Activated CD4-positive, alpha-beta T cell treated with anti-CD3 and anti-CD28 coated beads, Interleukin-2, Interleukin-4, amounts not matched to agents 100 ng/mL and 50 ng/mL, durations not matched to agents 16 hours and 8 hours (primary cell): ENCODE measurements at places on chromosomes 1 and 21.

GRCh38 chr1:50976890-50977574 lies 7.0 kb downstream of the CDKN2C start:
- DNase-seq = no peak

DNA sequence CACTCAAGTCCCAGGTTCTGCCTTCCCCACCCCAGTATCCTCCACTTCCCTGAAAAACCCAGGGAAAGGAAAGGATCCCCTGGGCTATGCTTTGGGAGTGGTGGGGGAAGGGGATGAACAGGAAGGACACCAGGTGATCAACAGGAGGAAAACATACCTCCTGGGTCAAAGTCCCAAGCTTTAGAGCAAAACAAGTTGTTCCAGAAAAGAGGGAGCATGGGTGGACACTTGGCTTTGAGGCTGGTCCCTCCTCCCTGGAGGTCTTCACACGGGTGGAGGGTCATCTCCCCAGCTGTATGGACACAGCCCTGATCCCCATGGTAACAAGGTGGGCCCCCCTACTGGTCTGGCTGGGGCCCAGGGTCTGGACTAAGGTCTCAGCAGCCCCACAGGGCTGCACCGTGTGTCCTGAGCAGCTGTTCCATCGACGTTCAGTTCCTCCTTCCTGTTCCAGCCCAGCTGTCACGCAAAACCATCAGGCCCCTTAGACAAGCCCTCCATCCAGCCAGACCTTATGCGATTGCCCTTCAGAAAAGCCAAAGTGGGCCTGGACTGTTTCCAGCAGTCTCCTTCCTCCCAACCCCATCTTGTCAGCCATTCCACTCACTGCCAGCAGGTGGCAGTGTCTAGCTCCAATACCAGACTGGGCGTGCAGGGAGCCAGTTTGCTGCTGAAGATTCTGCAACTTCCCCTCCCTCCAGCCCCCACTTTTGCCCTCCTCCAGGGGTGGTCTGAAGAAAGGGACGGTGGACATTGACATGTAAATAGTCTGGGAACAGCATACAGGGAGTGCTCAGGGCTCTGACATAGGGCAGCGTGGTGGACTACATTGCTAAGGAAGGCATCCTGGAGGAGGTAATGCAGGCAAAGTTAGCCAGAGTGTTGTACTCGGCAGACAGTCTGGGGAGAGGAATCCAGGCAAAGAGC lies 2.9 kb upstream of the PDZK1IP1 start:
- DNase-seq = peak; percentile 77

- DNase-seq = no peak
Observed at GRCh38 chr1:88661951-88662699, 21.9 kb upstream of the PKN2 start.

DNA sequence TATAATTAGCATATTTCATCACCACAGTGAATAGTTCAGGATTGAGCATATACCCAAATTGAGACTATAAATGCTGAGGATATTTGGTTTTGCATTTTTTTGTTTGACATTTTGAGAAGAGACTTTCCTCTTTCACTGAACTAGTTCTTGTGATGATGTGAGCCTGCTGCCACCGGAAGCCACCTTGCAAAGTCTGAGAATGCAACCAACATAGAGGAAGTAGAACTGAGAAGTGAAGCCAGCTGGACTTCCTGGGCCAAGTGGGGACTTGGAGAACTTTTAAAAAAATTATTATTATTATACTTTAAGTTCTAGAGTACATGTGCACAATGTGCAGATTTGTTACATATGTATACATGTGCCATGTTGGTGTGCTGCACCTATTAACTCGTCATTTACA lies 102.3 kb downstream of the RPE65 start:
- DNase-seq = no peak
